ENCODE measurements at places on chromosomes 6 and 20.
A peak's percentile ranks its signal among the peaks of the same experiment; 100 is the strongest.

DNA sequence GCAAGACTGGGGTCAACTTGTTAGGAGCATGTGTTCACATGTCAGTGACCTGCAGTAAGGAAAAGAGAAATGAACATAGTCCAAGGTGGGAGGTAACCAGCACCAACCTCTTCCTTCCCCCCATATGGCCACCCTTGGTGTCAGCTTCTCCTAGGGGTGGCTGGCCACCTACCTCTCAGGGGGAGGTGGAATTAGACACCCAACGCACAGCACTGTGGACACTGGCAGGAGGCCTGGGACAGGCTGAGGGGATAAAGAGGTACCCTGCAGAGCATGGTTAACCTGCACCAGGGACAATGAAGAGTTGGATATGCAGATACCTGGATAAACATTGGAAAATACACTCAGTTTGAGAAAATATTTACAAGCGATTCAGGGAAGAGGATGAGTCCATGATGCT lies 84.5 kb downstream of the IYD start:
- DNase-seq = no peak

DNA sequence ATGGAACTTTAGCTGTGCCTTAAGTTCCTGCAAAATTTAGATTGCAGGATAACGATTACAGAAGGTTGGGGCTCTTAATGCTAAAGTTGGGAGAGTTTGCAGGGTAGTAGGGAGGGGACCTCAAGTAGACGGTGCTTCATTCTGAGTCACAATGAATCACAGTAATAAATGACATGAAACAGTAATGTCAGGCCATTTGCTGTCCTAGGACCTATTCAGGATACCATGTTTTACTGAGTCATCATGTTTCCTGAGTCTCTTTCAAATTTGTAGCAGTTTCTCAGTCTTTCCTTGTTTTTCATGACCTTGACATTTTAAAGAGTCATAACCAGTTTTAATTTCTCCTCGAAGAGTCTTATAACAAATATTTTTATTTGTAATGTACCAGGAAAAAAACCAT lies 406.9 kb upstream of the MAP3K7 start:
- DNase-seq = no peak

GRCh38 chr6:44800171-44800783 lies 412.8 kb downstream of the CDC5L start:
- DNase-seq = peak; percentile 37

GRCh38 chr6:40252531-40253258 lies 318.4 kb upstream of the MOCS1 start:
- no peak for DNase-seq

GRCh38 chr6:136067731-136068341 lies 182.3 kb downstream of the MTFR2 start:
- DNase-seq = no peak

GRCh38 chr6:136093835-136094234 lies 156.3 kb downstream of the MTFR2 start:
- DNase-seq = no peak

- DNase-seq = no peak
Measured at GRCh38 chr6:153947808-153948447, 91.1 kb upstream of the OPRM1 start.

DNA sequence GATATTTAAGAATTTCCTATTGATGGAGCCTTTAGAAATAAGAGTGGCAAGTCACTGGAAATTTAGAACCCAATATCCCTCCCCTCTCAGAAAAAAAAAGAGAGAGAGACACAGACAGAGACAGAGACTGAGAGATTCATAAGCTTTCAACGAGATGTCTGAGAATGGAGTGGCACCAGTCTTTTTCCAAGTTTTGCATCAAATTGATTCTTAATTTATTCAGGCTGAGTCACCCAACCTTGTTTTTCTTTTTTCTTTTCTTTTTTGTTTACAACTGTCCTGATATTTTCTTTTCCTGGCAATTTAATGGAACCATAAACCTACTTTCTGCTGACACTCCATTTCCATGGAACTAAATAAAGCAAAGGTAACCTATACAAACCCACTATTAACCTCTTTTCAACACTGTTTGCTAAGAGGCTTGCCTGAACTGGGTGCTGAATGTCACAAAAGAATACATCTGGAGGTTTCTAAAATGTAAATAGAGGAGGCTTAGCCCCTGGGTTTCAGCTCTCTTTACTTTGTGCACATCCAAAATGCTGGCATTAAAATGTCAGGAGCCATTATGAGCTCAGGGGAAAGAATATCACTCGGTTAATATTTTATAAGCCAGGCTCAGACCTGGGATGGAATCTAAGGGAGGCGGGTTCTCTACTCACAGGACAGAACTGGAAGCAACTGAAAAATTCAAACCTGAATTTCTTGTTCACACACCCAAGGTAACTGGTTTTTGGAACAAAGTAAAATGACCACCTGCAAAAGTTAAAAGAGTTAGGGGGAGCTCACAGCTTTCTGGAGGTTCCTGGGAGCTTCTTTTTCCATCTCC lies 100.8 kb downstream of the BFSP1 start:
- DNase-seq = no peak

- DNase-seq = no peak
Measured at GRCh38 chr20:10563935-10564492, 109.8 kb downstream of the JAG1 start.

- DNase-seq = no peak
Measured at GRCh38 chr6:34174846-34175399, 29.0 kb upstream of the GRM4 start.

DNA sequence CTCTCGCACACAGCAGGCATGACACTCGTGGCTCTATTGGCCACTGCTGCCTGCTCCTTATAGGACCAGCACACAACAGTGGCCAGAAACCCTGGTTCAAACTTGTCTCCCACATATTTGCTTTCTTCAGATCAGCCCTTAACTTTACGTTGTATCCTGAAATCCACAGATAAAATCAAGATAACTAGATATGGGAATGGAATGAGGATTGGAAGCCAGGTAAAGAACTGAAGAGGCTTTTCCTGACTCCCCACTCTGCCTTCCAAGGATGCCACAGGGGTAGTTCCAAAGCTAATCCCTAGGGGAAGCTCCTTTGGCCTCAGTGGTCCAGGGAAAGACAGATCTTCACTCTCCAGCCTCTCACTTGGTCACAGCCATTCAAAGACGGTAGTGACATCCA lies 86.5 kb downstream of the INSM1 start:
- no peak for DNase-seq

DNA sequence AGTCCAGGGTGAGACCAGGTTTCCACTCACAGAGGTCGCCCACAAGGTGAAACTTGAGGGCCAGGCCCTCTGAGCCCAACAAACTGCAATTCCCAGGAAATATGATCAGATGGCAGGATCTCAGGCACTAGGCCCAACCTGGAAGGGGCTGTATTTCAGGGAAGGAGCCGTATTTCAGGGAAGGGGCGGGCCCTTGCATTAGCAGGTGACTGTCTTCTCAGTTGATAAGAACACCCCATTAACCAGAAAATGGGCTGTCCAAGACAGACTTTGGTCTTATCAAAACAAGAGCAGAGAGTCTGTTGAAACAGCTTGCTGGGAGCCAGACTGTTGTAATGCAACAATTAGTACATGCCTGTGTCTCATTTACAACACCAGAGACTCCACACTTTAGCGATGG lies 10.9 kb upstream of the BNIP5 start:
- DNase-seq = no peak

- DNase-seq = no peak
Measured at GRCh38 chr6:158373214-158373613, 60.9 kb downstream of the TULP4 start.

DNA sequence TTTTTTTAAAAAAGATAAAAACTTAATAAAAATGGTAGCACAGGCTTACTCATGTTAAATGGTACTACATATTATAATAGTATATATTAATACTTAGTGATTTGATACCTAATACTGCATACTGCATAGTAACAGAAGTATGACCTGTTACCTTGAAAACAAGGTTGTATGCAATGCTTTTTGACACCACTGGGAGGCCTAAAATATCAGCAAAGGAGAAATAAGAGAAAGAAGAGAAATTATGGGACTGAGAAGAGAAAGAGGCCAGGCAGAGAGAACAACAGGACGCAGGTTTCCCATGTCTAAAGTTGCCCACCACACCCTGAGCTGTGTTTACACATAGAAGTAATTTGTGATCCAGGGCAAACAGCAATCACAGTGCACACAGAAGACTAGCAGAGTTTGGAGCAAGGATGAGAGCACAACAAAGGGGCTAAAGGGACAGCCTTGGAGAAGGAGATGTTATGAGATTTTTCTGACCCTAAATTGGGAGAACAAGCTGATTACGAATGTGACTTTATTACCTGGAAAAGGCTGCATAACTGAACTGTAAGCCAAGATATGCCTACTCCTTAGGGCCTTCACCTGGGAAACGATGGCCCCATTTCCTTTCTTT lies 73.2 kb downstream of the ROS1 start:
- DNase-seq = no peak

DNA sequence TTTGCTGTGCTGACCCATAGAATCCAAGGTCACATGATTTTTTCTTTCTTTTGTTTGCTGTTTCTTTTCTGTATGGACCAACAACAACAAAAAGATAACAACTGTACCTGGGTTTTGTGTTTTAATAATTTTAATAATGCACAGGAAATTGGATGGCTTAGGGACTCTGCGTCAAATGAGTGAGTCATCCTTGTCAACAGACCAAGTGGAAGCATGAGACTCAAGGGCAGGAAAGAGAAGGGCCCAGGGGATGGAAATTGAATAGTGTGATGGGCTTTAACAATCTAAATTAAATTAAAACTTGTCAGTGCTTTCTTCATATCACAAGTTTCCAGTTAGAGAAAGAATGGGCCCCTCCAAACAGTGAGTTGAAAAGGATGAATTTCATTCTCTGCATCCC lies 413.0 kb downstream of the PREX1 start:
- DNase-seq = no peak

DNA sequence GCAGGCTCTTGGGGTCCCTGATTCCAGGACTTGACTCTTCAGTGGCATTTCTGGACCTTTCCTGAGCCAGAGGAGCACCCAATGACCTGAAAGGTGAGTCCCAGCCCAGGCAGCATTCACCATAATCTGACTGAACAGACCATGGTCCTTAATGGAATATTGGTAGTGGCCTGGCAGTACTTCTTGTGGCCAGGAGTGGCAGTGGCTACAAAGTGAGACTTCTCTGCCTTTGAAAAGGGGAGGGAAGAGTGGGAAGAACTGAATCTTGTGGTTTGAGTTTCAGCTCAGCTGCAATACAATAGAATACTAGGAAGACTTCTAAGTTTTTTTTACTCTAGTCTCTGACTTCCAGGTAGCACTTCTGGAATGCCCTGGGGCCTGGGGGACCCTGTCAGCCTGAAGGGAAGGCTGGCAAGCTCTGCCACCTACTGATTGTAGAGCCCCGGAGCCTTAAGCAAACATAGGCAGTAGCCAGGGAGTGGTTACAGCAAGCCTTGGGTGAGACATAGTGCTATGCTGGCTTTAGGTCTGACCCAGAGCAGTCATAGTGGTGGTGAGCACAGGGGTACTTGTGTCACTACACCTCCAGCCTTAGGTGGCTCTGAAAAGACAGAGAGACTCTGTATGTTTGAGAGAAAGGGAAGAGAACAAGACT lies 674.2 kb upstream of the MANEA start:
- no peak for DNase-seq

DNA sequence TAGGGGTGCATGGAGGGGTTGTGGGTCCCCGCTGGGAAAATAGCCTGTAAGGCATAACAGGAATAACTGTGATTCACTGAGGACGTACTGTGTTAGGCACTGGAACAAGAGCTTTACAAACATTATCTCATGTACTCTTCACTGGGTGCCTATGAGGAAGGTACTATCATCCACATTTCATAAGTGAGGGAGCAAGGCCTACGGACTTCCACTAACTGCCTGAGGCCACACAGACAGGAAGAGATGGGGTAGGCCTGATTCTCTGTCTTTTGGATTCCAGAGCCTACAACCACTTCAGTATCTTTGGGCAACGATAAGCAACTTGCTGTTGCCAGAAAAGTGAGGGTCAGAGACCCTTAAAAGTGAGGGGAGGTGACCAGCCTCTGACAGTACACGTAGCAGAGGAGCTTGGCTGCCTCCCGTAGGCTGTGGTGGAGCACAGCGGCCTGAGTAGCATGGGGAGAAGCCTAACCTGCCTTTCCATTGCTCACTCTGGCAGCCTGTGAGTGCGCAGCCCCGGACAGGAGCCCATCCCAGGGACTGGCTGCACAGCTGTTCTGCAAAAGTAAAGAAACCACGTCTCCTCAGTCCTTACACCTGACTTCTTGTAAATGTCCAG lies 30.4 kb downstream of the PSMB1 start:
- no peak for DNase-seq

- no peak for DNase-seq
Measured at GRCh38 chr20:57685146-57685758, 24.6 kb downstream of the PMEPA1 start.

- DNase-seq = no peak
Measured at GRCh38 chr6:157667211-157668008, 155.6 kb upstream of the SNX9 start.

GRCh38 chr6:131678442-131678841 lies 22.8 kb downstream of the OR2A4 start:
- DNase-seq = no peak

GRCh38 chr6:24686408-24686807 lies 19.5 kb downstream of the ACOT13 start:
- no peak for DNase-seq

GRCh38 chr6:109772883-109773431 lies 81.9 kb downstream of the FIG4 start:
- DNase-seq = no peak

GRCh38 chr6:64221776-64222175 lies 586.2 kb downstream of the PHF3 start:
- no peak for DNase-seq

DNA sequence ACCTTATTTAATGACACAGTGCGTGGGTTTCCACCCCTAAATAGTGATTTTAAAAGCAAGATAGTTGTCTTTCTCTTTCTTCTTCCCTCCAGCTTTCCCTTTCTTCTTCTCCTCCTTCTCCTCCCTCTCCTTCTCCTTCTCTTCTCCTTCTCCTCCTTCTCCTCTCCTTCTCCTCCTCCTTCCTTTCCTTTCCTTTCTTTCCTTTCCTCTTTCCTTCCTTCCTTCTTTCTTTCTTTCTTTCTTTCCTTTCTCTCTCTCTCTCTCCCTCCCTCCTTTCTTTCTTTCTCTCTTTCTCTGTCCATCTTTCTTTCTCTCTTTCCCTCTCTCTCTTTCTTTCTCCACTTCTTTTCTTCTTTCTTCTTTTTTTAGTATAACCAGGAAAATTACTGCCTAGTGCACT lies 670.6 kb downstream of the GRIK2 start:
- DNase-seq = no peak

GRCh38 chr20:50729901-50730764 lies 1.2 kb upstream of the PARD6B start:
- DNase-seq = no peak

GRCh38 chr6:131065112-131065823 lies 2.2 kb upstream of the EPB41L2 start:
- no peak for DNase-seq

DNA sequence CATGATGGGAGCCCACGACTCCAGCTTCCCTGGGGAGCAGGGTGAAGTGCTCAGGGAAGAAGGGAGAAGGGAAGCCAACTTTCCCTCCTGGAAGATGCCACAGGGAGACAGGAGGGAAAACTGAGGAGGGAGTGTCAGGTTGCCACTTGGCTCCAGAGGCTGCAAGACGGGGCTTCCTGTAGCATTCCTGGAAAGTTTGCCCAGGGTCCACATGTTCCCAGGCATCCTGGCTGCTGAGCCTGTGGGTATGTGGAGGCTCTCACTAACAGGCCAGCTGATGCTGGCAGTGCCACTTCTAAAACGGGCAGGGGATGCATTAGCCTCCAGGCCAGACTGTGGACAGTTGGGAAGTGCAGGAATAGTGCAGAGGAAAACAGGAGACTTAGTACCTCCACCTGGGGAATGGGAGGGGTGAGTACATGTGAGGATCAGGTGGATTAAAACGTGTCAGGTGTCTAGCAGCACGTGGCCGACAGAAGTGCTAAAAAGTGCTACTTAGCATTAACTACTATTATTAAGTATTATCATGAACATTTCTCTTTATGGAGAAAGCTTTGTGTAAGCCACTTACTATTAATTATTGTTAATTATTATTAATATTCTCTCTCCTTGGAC lies 33.2 kb downstream of the BANF2 start:
- DNase-seq = no peak

Data from AG09319 (cell line).